ENCODE measurements at places on chromosomes 2 and 18. TPM values are rescaled to one million over a fixed set of nuclear protein-coding genes. Genes with fewer than 3 reads are reported as not detected.

The COL3A1 gene
- not detected for polyA plus RNA-seq

The DPYSL5 gene
- not detected for polyA plus RNA-seq

The APCDD1 gene
- polyA plus RNA-seq, result not detected

The ATRAID gene
- 388 TPM for polyA plus RNA-seq

The SOX11 gene
- not detected for polyA plus RNA-seq

The POU3F3 gene
- polyA plus RNA-seq, result not detected

The STK17B gene
- 45.8 TPM for polyA plus RNA-seq

The YES1 gene
- 7.0 TPM for polyA plus RNA-seq

The GNAL gene
- polyA plus RNA-seq, result 4.1 TPM

The NXPH2 gene
- not detected for polyA plus RNA-seq

The ALPI gene
- not detected for polyA plus RNA-seq

The DPP4 gene
- polyA plus RNA-seq, result 4.3 TPM

The FAM237A gene
- polyA plus RNA-seq, result not detected

DNA sequence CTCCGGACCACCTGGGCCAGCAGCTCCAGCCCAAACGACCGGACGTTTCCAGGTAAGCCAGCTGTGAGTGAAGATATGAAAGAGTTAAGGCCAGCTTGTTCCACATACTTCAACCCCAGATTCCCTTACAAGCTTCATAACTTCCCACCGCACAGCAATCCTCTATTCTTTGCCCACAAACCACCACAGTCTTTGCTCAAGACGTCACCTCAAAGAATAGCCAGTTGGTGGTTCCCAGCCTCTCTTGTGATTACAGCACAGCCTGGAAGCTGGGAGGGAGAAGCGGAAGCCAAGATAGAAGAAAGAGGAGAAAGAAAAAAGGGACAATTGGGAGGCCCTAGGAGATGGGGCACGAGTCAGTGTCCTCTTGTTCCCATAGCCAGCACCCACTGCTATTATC lies 70.6 kb downstream of the NRP2 start:
- no peak for DNase-seq

- no peak for DNase-seq
Observed at GRCh38 chr2:25437881-25438662, 96.3 kb upstream of the DNMT3A start.

DNA sequence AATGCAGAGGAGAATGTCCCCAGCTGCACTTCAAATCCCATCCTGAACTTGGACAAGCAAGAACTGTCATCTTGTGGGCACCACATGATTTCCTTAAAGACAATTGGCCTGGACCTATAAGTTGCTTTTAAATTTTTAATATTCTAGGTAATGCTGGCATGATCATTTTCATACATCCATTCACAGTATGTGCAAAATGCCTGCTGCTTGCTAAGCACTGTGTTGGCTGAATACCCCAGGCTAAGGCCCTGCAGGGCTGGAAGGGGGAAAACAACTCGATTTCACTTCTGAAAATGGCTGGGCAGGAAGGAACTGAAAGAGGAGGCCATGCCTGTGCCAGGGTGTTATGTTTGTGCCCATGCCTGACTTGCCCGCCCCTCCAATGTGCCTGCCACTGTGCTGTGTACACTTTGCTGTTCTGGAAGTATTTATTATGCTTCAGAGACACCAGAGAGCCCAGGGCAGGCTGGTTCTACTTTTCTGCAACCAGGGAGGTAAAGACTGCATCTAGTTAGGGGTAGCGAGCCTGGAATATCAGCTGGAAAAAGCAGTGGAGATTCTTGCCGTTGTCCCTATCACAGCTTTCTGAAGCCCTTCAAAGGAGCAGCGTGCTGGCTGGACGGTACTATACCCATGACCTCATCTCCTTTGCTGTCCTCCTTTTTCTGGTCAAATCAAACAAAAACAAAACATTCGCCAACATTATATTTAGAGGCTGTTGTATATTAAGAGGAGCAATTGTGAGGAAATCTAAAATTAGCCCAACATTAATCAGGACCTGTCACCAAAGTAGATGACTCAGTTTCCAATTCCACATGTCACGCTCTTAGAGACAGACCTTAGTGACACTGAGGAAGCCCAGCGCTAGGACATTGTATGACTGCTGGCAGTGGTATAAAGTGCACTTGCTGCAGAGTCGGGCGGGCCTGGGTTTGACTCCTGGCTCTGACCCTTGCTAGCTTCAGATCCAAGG lies 158.1 kb downstream of the DDX1 start:
- no peak for DNase-seq

- no peak for DNase-seq
Observed at GRCh38 chr2:39234754-39235153, 9.0 kb downstream of the CDKL4 start.

DNA sequence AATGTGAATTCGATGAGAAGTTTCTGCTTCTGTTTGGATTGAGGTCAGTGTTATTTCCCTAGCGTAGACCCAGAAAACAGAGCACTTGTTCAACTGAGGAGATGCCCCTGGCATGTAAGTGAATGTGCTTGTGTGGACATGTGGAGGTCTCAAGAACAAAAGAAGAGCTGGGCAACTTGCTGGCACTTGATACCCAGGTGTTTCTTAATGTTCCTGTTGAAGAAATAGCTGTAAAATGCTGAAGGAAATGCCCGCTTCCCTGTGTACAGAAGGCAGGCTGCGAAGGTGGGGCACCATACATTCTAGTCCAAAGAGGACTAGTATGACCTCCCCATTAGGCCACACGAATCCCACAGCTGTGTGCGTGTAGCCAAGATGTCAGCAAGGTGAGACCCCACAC lies 9.8 kb upstream of the LBH start:
- no peak for DNase-seq

DNA sequence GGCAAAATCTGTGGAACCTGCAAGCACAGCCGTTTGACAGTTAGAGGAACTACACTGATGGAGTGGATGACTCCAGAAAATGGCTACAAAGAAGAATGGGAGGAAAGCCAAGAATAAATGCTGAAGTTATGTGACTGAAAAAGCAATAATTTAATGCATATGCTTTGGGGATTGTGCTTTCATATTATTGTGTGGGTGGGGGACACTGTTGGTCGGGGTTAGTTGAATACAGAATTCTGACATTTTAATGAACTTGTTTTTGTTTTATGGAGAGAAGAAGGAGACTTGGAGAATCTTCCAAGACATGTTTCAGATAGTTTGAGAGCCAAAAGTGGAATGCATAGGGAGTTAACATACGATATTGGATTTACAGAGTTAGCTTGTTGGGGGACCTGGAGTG lies 68.5 kb downstream of the NRP2 start:
- no peak for DNase-seq

DNA sequence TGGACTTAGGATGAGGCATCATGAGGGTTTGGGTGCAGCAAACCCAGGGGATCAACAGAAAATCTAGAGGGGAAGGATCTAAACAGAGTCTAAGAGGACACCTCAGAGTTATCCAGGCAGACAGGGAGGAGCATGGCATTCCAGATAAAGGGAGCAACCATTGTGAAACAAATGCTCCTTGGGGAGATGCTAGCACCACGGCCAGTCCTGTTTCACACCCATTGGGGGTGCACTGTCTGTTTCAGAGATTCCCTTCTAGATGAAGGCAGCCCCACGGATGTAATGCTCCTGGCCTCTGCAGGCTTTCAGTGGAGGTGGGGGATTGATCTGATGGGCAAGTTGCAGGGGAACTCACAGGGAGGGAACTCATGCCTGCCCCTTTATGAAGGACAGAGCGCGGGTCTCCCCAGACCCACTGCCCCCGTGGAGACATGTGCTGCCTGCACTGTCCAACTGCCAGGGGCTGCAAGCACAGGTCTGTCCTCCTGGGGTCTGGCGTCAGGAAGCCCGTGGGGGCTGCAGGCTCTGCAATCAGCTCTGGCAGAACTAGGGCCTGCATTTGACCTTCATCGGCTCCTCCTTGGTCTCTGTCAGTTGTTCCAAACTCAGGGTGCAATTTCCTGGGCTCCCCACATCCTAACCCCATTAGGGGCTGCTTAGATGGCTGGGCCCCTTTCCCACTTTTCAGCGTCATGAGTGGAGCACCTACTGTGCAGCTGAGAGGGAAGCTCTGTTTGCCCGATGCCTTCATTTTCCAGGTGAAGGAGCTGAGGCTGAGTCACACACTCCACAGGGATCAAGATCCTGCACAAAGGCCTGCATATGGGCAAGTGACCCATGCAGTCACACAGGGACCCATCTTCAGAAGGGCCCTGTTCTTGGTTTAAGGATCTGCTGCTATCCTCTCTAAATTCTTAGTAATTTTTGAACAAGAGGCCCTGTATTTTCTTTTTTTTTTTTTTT lies 163.4 kb downstream of the ARL4C start:
- no peak for DNase-seq

- no peak for DNase-seq
Observed at GRCh38 chr2:170530284-170530745, 184.8 kb upstream of the SP5 start.

DNA sequence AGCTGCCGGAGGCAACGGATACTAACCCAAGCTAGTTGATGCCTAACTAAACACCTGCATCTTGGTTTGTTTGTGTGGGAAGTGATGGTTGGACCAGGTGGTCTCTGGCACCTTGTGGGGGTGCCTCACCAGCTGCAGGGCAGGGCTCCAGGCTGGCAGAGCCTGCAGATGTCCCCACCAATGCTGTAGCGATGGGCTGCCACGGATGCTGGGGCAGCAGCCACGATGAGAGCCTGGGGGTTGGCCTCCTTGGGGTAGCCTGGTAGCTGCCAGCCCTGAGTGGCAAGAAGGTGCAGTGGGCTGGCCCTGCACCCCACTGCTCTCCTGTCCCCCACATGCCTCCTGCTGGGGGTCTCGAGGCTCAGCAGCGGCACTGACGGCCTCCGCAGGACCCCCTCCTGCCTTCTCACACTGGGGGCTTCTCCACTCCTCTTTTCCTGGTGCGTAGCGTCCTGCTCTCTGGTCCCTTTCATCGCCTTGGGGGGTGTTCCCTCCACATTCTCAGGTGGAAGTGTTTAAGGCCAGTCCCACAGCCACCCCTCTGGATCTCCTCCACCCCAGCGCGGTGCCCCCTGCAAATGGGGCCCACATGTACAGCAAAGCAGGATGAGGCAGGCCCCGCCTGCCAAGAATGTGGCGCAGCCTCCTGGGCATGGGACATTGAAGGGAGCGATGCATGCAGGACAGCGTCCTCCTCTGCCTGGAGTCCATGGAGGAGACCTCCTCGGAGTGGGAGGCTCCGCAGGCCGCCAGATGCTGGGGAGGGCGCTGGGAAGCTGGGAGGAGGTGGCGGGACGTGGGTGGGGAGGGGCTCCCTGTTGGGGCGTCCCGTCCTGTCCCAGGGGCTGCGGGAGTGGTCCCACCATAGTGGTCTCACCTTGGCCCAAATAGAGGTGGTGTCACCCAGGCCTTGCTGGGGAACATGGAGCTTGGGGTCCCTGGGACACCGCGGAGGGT lies 173.1 kb downstream of the ASB1 start:
- no peak for DNase-seq

- DNase-seq, result no peak
Observed at GRCh38 chr2:6944555-6944954, 27.3 kb downstream of the RNF144A start.

- no peak for DNase-seq
Observed at GRCh38 chr2:197875763-197876162, 71.4 kb downstream of the PLCL1 start.

GRCh38 chr18:13797157-13797611 lies 26.8 kb upstream of the MC5R start:
- DNase-seq, result no peak

GRCh38 chr2:51707625-51708024 lies 675.7 kb upstream of the NRXN1 start:
- DNase-seq, result no peak

DNA sequence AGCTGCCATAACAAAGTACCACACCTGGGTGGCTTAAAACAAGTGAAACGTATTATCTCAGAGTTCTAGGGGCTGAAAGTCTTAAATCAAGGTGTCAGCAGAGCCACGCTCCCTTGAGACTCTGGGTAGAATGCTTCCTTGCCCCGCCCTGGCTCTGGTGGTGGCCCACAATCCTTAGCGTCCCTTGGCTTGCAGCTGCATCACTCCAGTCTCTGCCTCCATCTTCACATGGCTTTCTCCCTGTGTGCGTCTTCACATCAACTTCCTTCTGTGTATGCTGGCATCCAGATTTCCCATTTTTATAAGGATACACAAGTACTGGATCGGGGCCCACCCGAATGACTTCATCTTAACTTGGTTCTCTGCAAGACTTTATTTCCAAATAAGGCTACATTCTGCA lies 62.5 kb downstream of the MRO start:
- DNase-seq, result no peak

GRCh38 chr2:223944166-223944702 lies 901 bp downstream of the WDFY1 start:
- DNase-seq, result no peak

- no peak for DNase-seq
Observed at GRCh38 chr2:73406996-73407395, 21.4 kb downstream of the ALMS1 start.

DNA sequence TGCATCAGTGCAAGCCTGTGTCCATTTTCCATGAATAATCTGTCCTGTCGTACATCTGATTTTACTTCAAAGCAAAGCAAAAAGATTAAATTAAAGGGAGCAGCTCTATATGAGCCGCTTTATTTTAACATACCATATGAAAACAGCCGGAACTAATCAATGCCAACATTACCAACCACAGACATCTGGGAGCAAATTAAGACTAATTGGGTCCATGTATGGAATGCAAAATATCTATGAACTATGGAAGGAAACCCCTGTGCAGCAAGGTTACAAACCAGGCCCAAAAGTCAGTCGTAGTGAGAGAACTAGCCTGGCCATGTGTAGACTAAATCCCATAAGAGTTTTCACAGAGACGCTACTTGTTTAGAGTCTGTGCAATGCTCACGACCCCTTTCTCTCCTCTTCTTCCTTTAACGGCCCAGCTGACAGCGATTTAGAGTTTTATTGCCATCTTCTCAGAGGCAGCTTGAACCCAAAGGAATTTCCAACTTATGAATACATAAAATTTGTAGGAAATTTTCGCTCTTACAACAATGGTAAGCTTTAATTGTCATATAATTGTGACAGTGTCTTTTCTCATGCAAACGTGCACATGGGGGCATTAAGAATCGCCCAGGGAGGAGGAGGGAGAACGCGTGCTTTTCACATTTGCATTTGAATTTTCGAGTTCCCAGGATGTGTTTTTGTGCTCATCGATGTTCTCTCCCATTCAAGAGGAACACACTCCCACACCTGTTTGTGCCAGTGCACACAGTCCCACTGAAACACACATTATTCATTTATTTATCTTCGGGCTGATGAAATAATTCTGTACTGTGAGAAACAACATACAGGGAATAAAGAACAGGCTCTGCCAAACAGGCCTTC lies 52.9 kb upstream of the RPL31 start:
- no peak for DNase-seq

Measured in immature natural killer cell (primary cell).